ENCODE measurements at places on chromosomes 4 and X.
A peak's percentile ranks its signal among the peaks of the same experiment; 100 is the strongest.

DNA sequence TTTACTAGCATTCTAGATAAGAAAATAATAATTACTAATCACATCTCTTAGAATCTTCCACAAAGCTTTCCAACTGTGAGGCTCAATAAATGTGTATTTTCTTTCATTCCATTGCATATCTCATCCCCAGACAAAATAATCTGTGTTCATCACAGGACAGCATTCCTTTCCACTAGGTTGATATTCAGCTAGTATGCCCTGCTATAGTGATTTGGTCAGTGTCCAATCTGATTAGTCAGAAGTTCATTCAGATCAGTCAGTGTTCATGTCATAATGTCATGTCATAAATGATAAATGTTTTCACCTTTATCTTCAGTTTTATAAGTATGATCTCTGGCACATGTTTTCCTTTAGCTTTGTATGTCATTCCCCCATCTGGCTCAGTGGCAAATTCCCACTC lies 611.4 kb downstream of the KCTD8 start:
- DNase-seq = no peak

- DNase-seq = no peak
Measured at GRCh38 chr4:48491514-48492176, 1.6 kb downstream of the ZAR1 start.

GRCh38 chr4:185911556-185912064 lies 99.6 kb upstream of the SORBS2 start:
- no peak for DNase-seq

DNA sequence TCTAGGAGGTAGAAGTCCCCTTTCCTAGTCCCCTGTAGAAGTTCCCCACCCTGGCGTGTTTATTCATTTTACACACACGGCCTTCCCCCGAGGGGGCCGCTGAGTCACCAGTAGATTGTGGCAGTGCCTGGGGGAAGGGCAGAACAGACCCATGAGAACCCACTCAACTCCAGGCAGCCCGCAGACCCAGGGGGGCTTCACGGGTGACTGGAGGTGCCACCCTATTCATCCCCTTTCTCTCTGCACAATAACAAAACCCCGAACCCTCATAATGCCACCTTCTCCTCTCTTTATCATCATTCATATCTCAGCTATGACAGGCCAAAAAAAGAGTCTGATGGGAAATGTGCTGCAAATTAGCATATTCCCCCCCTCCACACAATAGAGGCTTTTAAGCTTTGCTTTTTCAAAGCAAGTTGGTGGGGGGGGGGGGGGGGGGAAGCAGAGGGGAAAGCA lies 20.4 kb upstream of the GPM6B start:
- no peak for DNase-seq

DNA sequence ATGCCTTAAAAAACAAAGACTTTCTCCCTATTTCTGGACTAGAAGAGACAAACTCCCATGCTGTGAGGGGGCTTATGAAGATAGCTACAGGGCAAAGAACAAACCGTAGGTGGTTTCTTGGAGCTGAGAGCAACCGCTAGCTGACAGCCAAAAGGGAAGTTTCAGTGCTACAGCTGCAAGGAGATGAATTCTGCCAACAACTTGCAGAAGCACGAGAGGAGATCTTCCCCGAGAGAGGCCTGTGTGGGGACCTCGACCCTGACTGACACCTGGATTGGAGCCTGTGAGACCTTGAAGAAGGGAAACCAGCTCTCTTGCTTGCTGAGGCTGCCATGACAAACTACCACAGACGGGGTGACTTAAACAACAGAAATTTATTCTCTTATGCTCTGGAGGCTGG lies 183.8 kb upstream of the VCX3A start:
- no peak for DNase-seq

DNA sequence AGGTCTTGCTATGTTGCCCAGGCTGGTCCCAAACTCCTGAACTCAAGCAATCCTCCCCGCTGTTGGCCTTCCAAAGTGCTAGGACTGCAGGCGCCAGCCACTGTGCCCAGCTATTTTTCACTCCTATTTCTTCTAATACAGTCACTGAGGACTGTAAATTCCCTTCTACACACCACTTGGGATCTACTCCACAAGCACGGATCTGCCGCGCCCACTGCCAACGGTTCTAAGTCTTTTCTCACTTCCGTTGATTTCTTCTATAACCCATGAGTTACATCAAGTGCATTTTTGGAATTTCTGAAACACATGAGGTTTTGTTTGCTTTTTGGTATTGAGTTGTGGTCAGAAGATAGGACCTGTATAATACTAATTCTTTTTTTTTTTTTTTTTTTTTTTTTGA lies 48.6 kb downstream of the FAM53A start:
- no peak for DNase-seq

DNA sequence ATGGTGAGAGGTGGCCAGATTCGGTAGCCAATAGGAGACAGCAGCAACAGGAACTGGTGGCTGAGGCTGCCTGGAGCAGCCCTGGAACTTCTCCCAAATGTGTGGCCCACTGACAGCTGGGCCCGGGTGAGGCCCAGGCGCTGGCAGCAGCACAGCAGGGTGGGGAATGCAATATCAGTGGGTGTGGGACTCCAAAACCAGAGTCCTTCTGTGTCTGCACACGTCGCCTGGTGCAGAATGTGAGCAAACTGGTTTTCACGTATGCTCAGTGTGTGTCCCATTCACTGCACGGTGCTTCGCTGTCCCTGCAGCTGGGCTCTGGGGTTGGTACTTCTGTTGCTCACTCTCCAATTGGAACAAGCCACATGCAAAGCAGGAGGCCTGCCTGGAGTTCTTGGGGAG lies 14.4 kb upstream of the CENPU start:
- DNase-seq = no peak

DNA sequence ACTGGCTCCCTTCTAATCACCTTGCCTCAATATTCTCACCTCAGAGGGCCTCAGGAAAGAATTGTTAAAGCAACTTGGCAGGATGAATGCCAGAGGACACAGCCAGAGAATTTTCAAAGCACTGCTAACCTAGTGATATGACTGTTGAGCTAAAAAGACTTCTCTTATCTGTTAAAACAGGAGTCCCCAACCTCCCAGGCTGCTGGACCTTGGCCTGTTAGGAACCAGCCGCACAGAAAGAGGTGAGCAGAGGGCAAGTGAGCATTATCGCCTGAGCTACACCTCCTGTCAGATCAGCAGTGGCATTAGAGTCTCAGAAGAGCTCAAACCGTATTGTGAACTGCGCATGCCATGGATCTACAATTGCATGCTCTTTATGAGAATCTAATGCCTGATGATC lies 1.7 kb upstream of the KCNE5 start:
- DNase-seq = no peak

- peak; percentile 19 for DNase-seq
Measured at GRCh38 chr4:184328022-184328736, 110.5 kb upstream of the ENPP6 start.

- DNase-seq = no peak
Measured at GRCh38 chrX:103540145-103540544, 20.9 kb upstream of the RAB40A start.

GRCh38 chr4:15656038-15656470 lies 897 bp upstream of the FBXL5 start:
- DNase-seq = no peak

Data from stimulated activated CD4-positive, alpha-beta T cell treated with anti-CD3 and anti-CD28 coated beads, Interleukin-4, amount 100 ng/mL, for 4 hours (primary cell).